ENCODE measurements at places on chromosomes 4 and X.

DNA sequence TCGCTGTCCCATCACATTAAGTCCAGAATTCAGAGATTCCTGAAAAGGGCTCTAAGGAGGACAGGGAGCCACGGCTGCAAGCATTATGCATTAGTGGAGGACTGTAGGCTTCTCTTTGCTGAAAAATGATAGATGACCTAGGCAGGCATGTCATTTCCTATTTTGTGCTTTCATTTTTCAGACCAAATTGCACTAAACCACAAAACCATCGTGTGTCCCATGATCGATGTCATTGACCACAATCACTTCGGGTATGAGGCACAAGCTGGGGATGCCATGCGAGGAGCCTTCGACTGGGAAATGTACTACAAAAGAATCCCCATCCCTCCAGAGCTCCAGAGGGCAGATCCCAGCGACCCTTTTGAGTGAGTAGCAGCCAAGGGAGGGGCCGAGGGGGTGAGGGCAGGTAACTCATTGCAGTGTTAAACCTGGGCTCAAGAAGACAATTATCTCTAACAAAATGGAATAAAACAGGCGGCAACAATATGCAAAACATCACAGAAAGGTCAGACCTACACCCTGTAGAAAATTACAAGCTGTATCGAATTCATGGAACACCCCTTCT lies 355.2 kb upstream of the GALNT7 start:
- no peak for DNase-seq

GRCh38 chr4:114563536-114564315 lies 34.9 kb upstream of the UGT8 start:
- no peak for DNase-seq

DNA sequence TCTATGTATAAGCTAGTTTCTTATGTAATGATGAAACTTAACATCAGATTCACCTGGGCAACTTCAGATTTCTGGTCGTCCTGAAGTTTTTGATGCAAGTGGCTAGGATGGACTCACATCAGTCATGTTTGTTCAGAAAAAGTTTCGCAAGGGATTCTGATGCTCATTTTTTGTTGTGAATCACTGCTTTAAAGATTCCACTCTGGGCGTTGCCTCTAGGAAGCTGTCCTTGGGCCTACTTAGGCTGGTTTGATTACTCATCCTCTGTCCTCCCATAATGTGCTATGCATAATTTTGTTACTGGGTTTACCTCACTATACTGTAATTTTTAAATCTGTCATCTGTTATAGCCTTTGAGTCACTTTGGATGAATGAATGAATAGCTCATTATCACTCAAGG lies 30.8 kb downstream of the HERC3 start:
- DNase-seq, result no peak

DNA sequence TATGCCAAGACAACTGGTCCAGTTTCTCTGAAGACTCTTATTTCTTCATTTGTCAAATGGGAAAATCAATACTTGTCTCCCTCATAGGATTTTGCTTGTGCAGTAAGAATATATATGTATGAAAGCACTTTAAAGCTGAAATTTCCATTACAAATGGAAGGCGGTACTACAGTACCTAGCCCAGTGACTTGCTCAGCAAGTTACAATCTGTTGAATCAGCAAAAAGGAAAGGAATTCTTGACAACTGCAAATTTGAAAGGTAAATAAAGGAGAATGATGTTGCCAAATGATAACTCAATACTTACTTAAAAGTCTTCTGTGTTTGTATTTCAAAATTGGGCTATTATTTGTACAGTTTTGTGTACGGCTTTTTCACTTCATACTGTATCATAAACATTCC lies 71.1 kb downstream of the PKD2 start:
- DNase-seq, result no peak

DNA sequence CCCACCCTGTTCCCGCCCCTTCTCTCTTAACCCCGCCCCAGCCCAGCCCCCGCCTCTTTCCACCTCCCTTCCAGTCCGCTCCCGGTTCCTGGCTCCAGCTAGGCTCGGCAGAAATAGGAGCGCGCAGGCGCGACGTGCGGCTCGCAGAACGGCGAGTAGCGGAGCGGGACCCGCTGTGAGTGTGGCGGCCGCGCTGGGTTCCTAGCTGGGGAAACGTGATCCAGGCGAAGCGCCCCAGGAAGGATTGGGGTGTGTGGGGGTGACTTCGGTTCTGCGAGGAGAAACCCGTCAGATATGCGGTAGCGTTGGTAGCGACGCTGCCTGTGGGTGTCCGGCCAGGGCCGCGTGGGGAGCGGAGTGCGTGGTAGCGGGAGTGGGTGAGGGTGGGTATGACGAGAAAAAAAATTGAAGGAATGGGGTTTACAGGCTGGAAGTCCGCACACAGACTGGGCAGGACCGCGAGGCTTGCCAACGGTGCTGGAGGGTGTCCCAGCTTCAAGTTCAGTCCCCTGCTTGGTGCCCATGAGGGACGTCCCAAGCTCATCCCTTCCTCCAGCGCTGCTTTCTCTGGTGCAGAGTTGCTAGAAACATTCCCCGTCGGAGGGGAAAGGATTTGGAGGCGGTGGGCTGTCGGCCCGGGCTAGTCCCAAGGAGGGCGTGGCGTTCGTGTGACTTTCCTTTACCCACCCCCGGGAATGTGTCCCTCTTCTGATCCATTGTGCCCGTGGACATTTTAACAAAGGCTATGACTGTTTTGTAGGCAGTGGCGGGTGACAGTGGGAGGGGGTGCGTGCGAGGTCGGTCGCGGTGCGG lies at the start of gene PRRG1:
Gene PRRG1 (plus strand): TSS at position 144 of the 813 bp plus-strand sequence. CDS start 56,886 bp downstream, outside the sequence.
- peak; percentile 96 for DNase-seq

- DNase-seq, result no peak
These were observed 51.1 kb upstream of the TMEM33 start for GRCh38 chr4:41883988-41884734.

Data from neural progenitor cell (in vitro differentiated cells).